SW480 (cell line): ENCODE measurements at places on chromosomes 7 and 10.

DNA sequence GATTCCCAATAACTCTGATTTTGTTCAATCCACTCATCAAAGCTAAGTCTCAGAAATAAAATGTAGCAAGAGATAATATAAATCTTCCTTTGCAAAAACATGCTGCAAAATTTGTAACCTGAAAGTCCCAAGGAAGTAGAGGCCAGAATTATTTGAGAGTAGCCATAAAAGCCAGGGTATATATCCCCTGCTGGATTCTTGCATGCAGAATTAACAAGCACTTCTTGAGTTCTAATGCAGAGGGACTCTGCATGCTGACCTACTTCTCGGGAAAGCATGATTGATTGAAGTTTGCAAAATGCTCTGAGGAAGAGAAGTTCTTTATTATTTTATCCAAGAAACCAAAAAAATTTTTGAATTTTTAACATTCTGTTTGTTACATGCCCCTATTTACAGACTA lies 121.6 kb downstream of the THSD7A start:
- no peak for DNase-seq

DNA sequence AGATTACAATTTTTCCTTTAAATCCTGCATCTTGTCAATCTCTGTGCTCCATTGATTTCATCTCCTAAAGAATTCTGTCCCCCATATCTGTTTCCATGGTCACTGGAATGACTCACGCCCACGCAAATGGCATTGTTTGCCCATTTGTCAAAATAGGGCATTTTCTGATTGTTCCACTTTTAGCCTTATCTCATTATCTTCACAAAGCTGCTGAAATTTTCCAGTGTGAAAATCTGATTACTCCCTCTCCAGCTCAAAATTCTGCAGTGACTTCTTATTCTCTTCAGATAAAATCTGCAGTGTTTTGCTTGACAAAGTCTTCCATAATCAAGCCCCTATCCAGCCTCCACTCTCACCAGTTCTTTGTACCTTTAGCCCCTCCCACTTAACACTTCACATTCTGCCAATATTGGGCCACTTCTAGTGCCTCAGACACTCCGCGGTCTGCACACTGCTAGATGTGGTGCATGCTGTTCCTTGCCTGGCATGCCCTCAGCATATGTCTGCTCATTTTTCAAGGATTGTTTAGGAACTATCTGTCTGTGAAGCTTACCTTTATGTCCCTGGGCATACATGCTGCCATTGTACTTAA lies 33.9 kb upstream of the CTTNBP2 start:
- no peak for DNase-seq

GRCh38 chr7:89474456-89474855 lies 678.9 kb upstream of the TEX47 start:
- DNase-seq: no peak

DNA sequence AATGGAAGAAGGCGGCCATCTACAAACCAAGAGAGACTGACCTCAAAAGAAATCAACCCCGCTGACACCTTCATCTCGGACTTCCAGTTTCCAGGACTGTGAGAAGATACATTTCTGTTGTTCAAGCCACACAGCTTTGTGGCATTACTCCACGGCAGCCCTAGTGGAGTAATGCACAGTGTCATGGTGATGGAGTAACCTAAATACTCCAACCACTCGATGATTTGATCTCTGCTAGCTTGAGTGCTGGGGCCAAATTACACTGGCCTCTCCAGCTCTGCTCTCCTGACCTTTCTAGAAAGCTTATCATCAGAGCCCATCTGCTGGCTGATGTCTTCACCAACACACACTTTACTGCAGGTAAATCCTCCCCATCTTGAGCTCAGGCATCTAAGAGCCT lies 52.2 kb downstream of the GALNT17 start:
- no peak for DNase-seq

- DNase-seq: no peak
These were observed 714.8 kb downstream of the CCSER2 start for GRCh38 chr10:85043207-85043606.

- peak; percentile 19 for DNase-seq
These were observed 82.8 kb upstream of the VIPR2 start for GRCh38 chr7:159227433-159227832.

- DNase-seq: no peak
These were observed 62.6 kb downstream of the RNF32 start for GRCh38 chr7:156703209-156703608.
